ENCODE measurements at places on chromosomes 5 and 9.

GRCh38 chr9:118570066-118570465 is 799.2 kb downstream of the BRINP1 start:
- peak; percentile 46 for DNase-seq

DNA sequence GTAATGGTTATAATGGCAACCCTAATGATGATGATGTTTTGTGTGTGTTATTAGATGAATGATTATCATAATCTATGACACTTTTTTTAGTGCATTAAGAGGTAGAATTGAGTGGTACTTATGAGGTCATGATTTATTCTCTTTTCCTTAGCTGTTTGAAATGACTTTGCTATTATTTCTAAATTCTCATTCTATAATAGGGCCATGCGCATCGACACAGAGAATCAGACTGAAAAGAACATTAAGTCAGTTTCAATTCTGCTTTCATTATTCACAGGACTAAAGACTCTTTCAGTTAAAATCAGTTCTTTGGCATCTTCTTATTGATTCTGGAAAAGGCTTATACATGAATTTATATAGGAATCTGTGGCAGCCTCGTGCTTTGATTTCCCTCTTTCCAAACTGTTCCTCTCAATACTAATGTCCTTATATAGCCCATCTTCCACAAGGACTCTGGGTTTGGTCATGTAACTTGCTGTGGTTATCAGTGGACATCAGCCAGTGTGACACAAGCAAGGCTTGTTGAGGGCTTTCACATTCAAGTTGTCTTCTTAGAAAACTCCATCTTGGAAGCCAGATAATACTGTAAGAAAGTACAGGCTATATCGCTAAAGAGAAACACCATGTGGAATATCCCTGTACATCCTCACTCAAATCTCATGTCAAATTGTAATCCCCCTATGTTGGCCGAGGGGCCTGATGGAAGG is 140.3 kb upstream of the CHD1 start:
- no peak for DNase-seq

- no peak for DNase-seq
Observed at GRCh38 chr9:137323531-137324331, 21.7 kb upstream of the NRARP start.

GRCh38 chr5:180380856-180381255 is 27.7 kb upstream of the GFPT2 start:
- DNase-seq = no peak

DNA sequence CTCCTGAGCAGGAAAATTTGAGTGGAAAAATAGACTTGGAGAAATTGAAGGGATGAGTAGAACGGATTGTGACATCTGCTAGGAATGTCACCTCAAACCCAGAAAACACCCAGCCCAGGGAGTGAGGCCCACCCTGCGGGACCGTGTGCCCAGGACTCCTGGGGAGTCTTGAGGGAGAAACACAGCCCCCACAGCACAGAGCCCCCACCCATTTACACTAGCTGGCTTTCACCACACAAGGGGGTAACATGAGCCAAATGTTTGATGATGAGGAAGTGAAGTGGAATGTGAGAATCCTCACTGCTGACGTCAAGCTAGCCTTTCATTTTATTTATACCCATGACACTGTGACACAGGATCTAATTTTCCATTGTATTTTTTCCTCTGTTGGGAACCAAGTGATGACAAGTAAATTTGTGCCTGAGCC is 42.8 kb upstream of the PDE8B start:
- no peak for DNase-seq

DNA sequence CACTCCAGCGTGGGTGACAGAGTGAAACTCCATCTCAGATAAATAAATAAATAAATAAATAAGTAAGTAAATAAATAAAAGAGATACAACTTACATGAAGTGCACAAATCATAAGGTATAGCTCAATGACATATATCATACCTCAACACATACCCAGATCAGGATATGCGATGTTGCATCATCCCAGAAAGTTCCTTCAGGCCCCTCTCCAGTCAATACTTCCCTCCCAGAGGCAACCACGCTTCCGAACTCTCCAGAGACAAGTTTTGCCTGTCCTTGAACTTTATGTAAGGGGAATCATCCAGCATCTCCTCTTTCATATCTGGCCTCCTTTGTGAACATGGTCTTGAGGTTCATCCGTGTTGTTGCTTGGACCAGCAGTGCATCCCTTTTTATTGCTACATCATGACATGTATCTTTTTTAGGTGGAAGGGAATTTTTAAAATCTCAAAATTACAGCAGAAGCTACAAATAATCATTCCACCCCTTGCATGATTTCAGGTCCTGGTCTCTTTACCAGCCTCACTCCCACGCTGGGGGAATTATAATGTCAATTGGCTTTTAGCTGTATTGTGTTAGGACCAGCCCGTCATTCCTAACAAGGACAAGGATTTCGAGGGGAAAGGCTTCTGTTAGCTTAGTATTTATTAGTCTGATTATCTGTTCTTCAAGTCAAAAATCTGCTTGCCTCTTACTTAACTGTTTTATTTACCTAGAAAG is 32.9 kb upstream of the AOPEP start:
- DNase-seq = no peak

DNA sequence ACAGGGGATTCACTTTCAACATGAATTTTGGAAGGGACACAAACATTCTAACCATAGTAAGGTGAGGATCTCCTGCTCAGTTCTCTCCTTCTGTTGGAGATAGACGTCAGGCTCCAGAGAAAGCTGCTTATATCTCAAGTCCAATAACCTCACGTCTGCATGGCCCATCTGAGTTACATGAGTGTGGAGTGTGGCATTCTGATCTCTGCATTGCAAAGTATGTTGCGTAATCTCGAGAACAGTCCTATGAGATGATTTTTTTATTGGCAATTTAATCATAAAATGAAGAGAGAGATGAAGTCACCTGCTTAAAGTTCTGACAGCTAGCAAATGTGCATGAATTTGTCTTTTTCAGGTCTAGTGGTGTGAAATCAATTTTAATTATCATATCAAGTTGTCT is 118.8 kb downstream of the SLC12A2 start:
- no peak for DNase-seq

- no peak for DNase-seq
Observed at GRCh38 chr5:139473105-139473504, 2.3 kb downstream of the SMIM33 start.

- no peak for DNase-seq
Observed at GRCh38 chr9:130029223-130029973, 13.6 kb downstream of the FNBP1 start.

- DNase-seq = peak; percentile 35
Observed at GRCh38 chr5:17132444-17133083, 84.9 kb upstream of the BASP1 start.

GRCh38 chr9:134225186-134225585 is 60.8 kb upstream of the RNU6ATAC start:
- DNase-seq = no peak

GRCh38 chr9:129175825-129176633 is 2.0 kb downstream of the IER5L start:
- DNase-seq = peak; percentile 87

DNA sequence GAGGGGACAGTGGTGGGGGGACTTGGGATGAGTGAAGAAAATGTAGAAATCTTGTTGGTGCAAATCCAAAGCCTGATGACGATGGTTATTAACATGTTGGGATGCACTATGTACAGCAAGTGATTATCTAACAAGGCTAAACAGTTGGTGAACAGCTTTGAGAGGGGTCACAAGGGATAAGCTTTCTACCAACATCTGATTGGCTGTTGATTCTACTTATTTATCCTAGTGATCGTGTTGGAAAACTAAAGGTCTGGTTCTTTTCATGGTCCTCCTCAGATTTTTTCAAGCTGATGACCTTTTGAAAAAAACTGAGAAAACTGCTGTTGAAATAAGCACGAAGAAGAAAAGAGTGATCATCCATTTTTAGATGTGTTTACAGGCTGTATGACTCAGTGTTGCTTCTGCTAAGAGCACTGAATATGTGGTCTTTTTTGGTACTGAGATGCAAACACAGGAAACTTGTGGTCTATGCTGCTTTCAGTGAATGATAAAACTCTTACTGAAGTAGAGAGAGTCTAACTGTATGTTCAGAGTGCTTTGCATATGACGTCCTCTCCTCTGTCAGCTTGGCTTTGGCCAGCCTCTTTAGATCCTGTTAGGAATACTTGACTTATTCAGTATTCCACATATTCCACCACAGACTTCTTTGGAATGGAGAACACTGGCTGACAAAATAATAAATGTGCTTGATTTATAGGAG is 174.8 kb downstream of the SLF1 start:
- DNase-seq = no peak

DNA sequence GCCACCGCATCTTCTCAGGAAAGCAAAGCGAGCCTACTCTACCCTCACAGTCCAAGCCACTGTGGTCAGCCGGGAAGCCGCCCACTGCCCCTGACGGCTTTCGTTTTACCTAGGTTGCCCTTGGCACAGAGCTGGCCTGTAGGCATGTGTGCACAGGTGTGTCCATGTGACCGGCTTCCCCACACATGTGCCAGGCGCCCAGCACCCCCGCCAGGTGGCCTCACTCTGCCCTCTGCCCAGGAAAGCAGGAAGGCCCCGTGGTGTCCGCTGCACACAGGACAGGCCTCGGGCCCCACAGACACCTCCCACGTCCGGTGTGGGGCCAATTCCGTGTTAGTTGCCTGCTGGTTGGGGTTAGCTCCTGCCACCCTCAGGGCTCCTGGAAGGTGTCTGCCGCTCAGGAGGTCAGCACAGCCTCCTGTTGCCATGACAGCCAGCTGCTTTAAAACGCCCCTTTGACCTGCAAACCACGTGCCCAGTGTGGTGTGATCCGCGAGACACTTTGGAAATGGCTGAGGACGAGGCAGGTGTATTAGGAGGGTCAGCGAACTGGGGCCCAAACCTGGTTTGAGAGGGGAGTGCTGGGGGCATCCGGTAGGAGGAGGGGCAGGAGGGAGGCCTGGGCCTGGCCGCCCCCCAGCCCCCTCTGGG is 28.7 kb downstream of the TPPP start:
- no peak for DNase-seq

DNA sequence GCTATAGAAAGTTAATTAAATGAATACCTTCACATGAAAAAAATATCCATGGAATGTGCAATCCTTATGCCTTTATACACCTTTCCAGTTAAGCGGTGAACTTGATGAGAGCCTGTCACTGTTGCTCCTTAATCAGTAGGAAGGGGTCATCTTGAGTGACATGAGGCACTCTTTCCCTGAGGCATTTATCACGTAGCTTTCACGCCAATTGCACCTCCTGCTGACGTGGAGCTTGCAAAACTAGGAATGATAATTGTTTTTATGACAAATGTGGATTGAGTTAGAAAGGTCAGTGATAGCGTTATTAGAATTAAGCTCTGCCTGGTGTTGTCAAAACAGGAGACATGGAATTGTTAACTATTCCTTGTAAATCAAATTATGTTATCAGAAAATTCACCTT is 79.7 kb downstream of the SLF1 start:
- no peak for DNase-seq

DNA sequence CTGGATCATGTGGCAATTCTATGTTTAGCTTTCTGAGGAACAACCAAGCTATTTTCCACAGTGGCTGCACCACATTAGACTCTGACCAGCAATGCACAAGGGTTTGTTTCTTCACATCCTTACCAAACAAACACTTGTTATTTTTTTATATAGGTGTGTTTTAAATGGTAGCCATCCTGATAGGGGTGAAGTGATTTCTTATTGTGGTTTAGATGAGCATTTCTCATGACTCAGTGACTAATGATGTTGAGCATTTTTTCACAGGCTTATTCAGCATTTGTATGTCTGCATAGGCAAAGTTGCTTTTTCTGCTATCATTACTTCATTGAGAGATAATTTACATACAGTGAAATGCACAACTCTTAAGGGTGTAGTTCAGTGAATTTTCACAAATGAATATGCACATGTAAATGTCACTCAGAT is 36.0 kb downstream of the ANKRD33B start:
- DNase-seq = no peak

GRCh38 chr5:55276771-55277170 is 30.7 kb downstream of the DHX29 start:
- no peak for DNase-seq

- DNase-seq = no peak
Observed at GRCh38 chr9:87059772-87060171, 112.5 kb upstream of the GAS1 start.

GRCh38 chr9:81427870-81428269 is 261.5 kb downstream of the TLE1 start:
- DNase-seq = no peak

DNA sequence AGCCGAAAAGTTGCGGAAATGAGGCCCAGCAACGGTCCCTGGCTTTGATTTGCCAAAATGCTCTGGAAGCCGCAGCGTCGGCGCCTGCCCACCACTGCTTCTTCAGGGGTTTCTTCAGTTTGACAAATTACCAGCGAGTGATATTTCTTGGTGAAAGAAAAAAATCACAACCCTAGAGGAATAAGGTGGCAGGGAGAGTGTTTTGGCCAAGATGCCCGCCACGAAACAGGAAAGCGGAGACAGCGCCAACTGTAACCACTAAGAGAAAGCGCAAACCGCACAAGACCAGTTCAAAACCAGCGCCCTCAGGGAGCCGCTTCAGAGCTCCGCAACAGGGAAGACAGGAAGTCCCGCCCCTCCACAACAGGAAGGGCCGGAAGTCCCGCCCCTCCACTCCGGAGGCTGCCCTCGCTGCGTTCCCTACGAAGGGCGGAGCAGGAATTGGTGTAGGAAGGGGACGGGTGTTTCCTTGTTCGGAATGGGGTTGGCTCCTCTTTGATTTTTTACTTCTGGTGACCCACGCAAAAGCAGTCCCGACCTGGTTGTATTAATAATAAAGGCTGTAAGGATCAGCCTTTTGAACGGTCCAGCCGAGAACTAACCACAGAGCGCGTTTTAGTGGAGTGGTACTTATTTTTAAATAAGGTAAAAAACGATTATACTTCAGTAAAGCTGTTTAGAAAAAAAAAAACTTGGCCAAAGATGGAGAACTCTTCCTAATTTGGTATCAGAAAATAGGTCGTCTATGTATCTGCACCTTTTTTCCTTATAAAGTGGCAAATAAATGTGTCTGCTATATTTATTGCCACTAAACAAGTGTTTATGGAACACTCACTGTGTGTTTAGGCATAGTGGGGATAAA is at the start of gene C5orf34:
TSS of gene C5orf34 (minus strand) at position 333 of the 862 bp plus-strand sequence. CDS start 5,809 bp downstream, outside the sequence.
- DNase-seq = peak; percentile 98

All from cerebellar cortex (tissue), 1 donor.